Stimulated activated CD4-positive, alpha-beta T cell treated with anti-CD3 and anti-CD28 coated beads, Interleukin-1b, Interleukin-23, amount 100 ng/mL, for 48 hours (primary cell): ENCODE measurements at places on chromosomes 5 and 9.

DNA sequence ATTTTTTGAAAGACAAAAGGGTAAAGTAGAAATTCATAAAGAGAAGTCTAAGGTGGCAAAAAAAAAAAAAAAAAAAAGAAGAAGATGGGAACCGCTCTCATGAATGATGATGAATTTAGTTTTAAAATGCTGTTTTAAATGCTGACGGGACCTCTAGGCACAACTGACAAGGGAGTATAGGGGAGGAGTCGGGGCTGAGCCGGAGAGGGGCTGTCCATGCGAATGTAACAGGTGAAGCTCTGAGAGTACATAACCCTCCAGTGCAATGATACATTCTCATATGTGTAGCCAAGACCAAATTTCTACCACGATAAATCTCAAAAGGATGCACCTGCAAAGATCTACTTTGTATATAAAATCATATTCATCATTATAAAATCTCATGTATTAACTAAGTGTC lies 71.7 kb downstream of the GLIS3 start:
- no peak for DNase-seq

GRCh38 chr5:2373631-2374030 lies 377.8 kb downstream of the IRX2 start:
- DNase-seq, result no peak

GRCh38 chr9:2709645-2710101 lies 7.6 kb upstream of the KCNV2 start:
- DNase-seq, result no peak

- no peak for DNase-seq
Measured at GRCh38 chr5:149048811-149049210, 14.1 kb downstream of the SH3TC2 start.

- DNase-seq, result no peak
Measured at GRCh38 chr9:77128125-77128789, 49.1 kb upstream of the VPS13A start.

DNA sequence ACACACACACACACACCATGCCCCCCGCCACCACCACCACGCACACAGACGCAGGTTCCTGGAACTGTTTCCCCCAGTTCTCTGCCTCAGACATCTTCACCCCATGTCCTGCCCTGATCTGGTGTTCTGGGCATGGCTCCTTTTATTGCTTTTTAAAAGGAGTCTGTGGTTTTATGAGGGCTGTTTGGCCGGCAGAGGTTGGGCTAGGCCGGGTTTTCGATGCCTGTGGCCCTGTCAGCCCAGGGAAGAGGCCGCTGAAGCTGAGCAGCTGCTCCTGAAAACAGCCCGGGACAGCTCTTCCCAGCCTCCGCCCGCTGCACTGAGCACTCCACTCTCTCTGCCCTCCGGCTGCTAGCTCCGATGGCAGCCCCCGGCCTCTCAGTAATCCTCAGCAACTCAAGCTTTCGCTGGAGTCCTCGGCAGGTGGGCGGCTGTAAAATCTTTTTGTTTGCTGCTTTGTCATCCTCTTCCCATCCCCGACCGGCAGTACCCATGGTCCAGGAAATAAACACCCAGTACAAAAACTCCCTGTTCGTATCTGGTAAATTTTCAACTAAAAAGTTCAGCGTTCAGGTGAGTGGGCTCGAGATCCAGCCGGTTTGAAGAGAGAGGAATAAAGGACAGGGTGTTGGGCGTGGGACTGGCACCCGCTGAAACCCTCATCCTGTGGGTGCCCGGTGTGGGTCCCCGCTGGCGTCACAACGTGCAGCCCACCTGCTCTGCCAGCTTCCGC lies 103.0 kb upstream of the ERCC6L2 start:
- DNase-seq, result no peak

DNA sequence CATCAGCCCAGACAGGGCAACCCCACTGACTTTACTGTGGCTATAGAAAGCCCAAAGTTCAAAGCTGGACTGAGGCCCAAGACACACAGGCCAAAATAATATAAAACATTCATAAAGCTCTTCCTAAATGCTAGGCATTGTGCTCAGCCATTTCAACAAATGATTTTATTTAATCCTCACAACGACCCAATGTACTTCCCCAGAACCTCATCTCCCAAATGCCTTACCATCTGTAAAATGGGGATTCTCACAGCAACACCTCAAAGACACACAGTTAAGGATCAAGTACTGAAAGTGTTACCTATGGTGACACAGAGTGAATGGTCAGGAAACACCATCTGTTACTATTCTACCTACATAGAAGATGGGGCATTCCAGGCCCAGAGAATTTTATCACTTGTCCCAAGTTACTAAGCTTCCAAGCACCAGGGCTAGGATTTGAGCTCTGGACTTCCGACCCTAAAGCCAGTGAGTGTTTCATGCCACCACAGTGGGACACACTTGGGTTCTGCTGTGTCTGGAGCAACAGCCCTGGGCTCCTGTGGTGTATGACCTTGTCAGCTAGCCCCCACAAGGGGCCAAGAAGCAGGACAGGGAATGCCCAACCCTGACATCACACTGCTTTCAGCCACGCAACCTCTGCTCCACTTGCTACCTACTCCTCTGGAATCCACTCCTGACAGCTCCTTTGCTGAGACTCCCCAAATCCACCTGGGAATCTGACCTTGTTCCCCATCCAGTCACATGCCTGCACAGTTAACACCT lies 15.1 kb downstream of the SHB start:
- DNase-seq, result no peak

DNA sequence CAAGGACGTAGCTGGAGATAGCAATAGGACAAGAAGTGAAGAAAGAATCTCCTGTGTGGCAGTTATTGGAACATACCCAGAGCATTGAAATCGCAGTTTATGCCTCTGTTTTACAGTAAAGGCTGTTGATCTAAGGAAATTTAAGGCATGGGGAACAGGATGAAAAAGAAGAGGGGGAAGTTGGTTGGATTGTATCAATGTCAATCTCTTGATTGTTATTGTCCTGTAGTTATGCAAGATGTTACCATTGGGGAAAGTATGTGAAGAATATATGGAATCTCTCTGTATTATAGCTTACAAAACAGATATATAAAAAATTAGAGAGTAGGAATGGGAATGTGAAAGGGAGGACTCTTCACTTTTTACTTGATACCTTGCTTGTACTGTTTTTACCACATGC lies 195.6 kb upstream of the NREP start:
- DNase-seq, result no peak

DNA sequence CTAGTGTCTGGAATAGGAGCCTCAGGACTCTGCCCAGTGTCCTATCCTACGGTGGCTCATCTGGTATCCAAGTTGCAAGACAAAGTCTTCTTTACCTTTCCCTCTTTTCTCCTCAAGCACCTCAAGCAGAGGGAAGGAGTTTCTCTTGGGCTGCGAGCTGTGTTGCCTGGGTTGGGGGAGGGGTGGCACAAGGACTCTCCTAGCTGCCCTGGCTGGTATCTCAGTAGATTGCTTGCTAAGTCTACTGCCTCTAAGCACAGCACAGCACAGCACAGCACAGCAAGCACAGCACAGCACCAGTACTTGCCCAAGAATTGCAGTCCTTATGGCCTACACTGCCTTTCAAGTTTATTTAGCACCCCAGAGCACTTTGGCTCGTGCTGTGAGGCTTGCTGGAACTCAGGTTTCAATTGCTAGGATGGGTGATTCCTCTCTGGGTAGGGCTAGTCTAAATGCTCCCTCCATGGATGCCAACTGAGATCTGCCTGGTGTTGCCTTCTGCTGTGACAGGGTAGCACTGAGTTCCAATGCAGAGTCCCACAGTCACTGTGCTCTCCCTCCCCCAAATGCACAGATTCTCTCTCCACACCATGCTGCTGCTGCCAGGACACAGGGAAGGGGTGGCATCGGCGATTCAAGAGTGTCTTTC lies 213.1 kb upstream of the POU5F2 start:
- DNase-seq, result no peak

GRCh38 chr9:6999794-7000193 lies 242.0 kb downstream of the KDM4C start:
- no peak for DNase-seq

GRCh38 chr9:80720579-80720978 lies 968.8 kb downstream of the TLE1 start:
- no peak for DNase-seq

DNA sequence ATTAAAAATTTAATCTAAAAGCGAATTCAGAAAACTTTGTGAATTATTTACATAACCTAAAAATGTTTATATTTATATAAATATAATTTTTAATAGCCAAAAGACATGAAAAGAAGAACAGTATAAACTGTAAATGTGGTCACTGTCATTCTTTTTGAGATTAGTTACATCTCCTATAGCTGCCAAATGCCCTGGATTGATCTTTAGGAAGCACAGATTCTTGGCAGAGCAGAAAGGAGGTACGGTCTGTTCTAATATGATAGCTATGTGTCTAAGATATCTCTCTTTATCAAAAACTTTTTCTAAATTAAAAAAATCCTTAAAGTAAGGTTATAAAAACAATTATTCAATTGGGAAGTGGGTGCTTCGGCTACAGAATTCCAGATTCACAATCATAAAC lies 151.0 kb downstream of the LPAR1 start:
- DNase-seq, result no peak

DNA sequence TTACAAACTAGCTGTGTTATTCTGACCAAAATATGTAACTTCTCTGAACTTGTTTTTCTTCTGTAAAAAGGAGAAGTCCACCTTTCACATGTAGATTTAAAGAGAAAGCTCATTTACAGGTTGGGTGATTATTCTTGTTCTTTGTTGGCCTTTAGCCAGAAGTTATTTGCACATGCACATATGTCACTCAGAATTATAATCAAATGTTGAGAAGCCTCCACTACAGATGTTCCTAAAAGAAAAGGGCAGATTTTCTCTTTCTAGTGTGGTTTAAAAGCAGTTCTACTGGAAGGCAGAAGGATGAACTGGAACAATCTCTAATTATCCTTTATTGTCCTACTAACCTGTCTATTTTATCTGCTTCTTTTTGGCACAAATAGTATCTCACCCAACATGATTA lies 209.8 kb upstream of the ELAVL2 start:
- DNase-seq, result no peak

DNA sequence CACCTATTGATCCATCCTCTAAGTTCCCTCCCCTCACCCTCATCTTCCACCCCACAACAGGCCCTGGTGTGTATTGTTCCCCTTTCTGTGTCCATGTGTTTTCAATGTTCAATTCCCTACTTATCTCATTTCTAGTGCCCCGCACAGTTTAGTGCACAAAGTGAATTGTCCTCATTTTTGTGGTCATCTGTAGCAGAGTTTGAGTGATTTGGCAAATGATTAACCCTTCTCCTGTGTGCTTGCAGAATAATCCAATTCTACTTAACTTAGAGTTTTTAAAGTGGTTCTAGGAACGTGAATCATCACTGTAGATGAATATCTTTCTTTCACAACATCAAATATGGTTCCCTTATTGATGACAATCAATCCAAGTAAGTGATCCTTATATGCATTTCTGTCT lies 6.3 kb upstream of the HAPLN1 start:
- no peak for DNase-seq

DNA sequence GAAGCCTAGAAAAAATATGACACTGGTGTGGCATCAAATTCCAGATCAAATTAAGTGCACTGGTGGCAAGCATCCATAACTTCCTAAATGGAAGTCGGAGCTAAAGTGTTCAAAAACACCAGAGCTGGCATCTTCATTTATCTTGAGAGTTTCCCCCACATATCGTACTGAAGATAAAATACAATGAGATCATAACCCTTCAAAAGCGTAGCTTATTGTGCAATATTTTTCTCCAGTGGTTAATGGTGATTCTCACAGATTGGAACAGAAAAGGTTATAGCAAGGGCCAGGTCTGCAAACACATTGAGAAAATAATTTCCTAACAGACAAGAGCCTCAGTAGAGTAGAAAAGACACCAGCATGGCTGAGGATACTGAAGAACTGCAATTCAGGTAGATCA lies 147.6 kb downstream of the SEMA5A start:
- DNase-seq, result no peak

DNA sequence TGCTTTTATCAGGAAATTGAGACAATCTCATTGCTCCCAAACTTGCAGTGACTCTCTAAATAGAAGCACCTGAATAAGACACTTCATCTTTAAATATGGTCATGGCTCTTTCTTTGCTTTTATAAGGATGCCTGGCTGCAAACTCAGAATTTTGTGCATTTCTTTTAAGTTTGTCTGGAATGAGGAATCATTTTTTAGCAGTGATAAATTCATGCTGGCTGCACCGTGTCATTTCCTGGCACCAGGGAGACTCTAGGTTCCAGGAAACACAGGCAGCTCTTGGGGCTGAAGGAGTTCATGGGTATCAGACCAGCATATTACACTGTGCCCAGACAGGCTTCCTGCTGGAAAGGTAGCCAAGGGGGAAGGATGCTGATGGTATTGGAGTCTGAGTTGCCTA lies 109.9 kb downstream of the NUDT12 start:
- no peak for DNase-seq

- no peak for DNase-seq
Measured at GRCh38 chr5:141695627-141696215, 13.7 kb upstream of the ARAP3 start.

GRCh38 chr5:180825768-180826525 lies 23.3 kb upstream of the MGAT1 start:
- peak; percentile 69 for DNase-seq

DNA sequence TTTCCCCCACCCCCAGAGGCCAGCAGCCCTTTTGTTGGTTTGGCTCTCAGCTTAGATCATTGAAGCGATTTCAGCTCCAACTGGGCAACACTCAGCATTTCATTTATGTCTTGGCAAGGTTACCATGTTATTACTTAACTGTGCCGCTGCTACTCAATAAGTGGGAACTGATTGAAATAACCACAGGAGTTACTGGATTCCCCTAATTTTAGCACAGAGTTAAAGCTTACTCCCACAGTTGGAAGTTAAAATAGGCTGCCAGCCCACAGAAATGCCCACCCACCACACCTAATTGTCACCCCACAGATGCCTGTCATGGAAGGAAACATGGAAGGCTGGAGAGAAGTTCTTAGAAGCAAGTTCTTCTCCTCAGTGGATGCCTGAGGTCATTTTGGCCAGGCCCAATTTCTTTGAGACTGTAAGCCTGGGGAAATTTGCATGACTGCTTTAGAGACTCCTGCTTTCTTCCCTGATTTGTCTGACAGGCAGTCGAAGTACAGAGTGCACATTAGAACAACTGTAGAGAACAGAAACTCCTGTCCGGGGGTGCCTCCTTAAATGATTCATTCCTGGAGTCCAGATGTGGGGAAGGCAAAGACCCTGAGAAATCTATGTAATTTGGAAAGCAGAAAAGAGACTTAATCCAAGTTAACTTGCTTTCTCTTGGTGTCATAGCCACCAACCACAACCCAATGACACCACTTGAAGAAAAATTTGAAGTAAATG lies 370.0 kb downstream of the ZSWIM6 start:
- DNase-seq, result no peak

- no peak for DNase-seq
Measured at GRCh38 chr9:127089631-127090081, 32.8 kb downstream of the ANGPTL2 start.

DNA sequence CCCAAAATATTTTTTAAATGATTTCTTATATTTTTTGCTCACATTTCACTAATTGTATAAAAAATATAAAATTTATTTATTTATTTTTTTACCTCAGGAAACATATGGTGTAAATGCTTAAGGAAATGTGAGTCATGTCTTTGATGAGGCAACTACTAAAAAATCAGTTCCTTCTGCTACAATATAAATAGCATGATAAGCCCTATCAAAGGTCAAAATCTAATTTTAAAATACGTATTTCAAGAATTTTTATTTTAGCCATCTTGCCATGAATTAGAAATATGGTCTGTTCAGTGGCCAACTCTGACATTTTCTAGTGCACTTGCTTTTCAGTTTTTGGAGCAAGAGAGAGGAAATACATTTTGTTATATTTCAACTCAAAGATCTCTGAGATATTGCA lies 50.5 kb downstream of the PDE4D start:
- no peak for DNase-seq

GRCh38 chr5:4453655-4454054 lies 686.5 kb upstream of the ADAMTS16 start:
- no peak for DNase-seq

GRCh38 chr9:12627096-12627495 lies 66.1 kb upstream of the TYRP1 start:
- no peak for DNase-seq
